Stimulated activated CD4-positive, alpha-beta T cell treated with anti-CD3 and anti-CD28 coated beads, Interleukin-4, amount 100 ng/mL, for 1 hour (primary cell): ENCODE measurements at places on chromosomes 13 and 19.

GRCh38 chr13:113822956-113823744, 40.7 kb downstream of the GAS6 start:
- DNase-seq: no peak

- DNase-seq: no peak
Observed at GRCh38 chr19:756236-756635, 5.3 kb downstream of the MISP start.

DNA sequence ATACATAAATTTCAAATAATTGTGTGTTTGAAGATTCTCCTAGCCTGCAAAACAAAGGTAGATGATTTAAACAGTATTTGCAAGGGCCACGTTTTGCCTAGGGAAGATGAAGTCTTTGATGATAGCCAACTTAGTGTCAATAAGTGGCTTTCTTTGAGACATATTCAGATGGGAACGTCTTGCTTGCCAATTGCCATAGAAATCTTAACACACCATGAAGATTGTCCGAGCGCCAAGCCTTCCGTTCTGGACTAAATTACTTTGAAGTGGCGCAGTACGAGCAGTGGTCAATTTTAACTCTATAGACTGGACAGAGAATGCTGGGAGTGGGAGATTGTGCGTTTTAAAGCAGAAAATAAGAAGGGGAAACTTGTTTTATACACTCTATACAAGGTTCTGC, 9.9 kb downstream of the ZIC5 start:
- DNase-seq: no peak

DNA sequence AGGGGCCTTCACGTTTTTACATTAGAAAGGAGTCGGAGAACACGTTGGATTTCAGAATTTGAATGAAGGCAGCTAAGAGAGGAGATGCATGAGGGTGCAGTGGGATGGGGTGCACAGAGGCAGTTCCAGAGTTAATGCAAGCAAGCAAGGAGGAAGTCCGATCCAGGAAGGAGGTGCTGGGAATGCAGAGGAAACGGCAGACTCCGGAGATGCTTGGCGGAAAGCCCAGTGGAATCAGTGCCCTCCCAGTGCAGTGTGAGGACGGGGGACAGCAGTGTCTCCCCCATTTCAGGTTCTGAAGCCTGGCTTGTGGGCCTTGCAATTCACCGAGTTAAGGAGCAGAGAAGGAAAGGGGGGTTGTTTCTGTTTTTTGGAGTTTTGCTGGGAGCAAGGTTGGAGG, 100.4 kb downstream of the COL4A2 start:
- DNase-seq: no peak

GRCh38 chr13:31538067-31539042, 201.0 kb upstream of the RXFP2 start:
- no peak for DNase-seq

- DNase-seq: no peak
Observed at GRCh38 chr13:34696296-34696695, 245.8 kb upstream of the NBEA start.

DNA sequence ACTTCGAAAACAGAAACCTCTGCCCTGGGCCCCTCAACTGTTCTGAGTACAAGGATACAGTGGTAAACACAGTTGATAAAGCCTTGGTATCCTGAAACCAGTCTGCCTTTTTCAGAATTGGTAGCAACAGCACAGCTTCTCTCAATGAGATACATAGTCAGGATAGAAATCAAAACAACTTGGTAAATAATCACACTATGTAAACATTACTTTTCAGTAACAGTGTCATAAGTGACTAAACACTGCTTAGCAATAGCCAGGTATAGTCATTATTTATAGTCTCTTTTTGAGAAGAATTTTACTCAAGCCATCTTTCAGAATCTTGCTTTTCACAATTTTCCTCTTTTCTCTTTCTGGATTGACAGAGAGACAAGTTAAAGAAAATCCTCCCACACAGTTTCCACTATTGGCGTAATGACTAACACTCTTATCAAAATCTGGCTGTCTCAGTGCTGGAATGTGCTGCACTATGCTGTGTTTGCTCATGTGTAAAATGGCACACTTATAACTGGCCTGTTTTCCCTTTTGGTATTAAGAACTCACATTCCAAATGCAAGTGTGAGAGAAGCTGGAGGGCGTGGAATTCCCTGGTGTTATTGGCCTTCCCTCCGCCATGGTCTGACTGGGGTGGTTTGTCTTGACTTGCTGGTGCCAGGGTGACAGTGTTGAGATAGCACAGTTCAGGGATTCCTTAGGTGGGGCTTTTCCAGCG, 368.8 kb downstream of the TDRD3 start:
- DNase-seq: no peak

DNA sequence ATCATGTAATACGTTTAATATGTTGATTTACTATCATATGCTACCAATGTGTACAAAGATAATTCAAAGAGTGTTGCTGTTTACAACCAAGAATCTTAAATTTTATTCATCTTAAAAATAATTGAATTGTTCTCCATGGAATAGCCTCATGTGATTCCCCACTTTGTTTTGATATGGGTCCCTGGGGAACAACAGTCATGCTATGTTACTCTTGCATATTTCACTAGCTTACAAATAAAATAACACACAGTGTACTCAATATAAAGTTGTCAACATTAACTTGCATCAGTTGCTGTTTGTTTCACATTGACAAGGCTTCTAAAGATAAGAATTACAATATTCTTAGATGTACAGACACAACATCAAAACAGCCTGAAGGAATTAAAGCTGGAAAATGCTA, 2.3 kb downstream of the ENOX1 start:
- DNase-seq: no peak

- DNase-seq: no peak
Observed at GRCh38 chr13:109361562-109362289, 424.7 kb downstream of the IRS2 start.

- no peak for DNase-seq
Observed at GRCh38 chr19:45767410-45767880, 1.6 kb downstream of the SIX5 start.

GRCh38 chr19:39381910-39382611, 8.8 kb downstream of the PAF1 start:
- no peak for DNase-seq
